CD4-positive, alpha-beta T cell (primary cell): ENCODE measurements at places on chromosomes 6 and 20.

DNA sequence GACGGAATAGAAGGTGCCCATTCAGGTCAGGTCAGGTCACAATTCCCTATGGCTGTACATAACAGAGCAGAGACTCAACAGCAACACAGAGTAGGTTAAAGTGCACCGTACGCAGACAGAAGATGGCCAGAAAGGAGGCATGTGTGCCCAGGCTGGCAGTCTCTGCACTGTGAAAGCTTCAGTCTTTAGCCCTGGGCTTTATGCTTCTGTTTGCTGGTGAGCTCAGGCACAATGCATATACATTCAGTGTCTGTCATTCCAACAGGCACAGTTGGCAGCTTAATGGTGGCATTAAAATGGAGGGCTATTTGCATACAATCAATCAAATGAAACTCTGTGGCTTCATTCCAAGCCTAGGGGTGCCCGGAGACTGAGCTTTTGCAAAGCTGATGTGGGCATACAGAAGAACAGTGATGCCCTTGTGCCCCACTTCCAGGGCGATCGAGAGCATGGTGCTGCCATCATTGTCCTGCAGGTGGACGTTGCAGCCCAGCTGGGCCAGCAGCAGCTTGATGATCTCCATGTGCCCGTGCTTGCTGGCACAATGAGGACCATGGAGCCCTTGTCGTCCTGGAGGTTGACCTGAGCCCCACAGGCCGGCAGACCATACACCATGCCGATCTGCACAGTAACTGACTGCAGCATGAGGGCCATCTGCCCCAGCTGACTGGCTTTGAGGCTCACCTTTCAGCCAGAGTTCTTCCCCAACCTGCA, 22.4 kb downstream of the TRMT6 start:
- no peak overlapping the region for H3K4me3 ChIP-seq
- no peak overlapping the region for H3K27ac ChIP-seq
- no peaks in the 10 kb centered on the region for H3K27me3 ChIP-seq
- no peaks in the 10 kb centered on the region for H3K4me1 ChIP-seq
- no peak for DNase-seq

DNA sequence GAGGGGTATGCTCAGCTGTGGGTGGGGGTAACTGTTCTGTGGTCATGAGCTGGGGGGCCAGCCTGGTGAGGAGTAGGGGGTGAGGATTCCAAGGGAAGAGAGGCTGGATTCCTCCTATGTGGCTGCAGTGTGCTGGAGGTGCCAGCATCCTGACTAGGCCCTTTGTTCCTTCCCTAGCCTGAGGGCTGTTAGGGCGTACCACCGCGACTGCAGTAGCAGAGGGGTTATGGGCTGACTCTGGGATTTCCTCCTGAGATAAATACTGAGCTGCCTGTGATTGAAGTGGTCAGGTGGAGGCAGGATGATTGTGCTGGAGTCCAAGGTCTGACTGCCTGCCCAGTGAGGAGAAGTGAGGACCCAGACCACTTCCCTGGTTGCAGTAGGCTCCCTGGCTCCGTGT, 205.3 kb downstream of the ADGRG6 start:
- no peak overlapping the region for H3K4me3 ChIP-seq
- no peaks in the 10 kb centered on the region for H3K4me1 ChIP-seq

DNA sequence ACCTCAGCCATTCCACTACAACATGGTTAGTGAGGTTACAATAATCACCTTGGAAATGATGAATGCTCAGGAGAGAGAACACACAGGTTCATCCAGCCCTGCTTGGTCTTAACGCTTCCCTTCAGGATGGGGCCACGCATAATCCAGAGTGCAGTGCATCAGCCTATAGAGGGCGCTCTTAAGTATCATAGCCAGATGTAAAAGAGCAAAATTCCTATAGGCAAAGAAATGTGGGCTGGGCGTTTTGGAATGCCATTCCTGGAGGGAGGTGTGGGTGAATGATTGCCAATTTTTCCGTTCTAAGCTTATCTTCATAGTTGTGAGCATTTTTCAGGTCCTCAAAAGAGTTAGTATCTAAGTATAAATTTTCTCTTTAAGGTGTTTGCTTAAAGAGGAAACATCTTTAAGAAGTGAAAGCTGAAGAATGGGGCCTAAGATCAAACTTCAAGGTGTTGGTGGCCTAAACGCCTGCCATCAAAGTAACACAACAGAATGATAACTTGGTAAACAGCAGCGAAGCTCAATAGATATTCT, 1.8 kb downstream of the RIPOR2 start:
- H3K4me3 ChIP-seq = peak overlapping the region; percentile 89
- peaks cover 38% of the 10 kb centered on the region for H3K4me1 ChIP-seq
- peaks cover 44% of the 10 kb centered on the region for H3K36me3 ChIP-seq
- H3K27me3 ChIP-seq = no peaks in the 10 kb centered on the region

DNA sequence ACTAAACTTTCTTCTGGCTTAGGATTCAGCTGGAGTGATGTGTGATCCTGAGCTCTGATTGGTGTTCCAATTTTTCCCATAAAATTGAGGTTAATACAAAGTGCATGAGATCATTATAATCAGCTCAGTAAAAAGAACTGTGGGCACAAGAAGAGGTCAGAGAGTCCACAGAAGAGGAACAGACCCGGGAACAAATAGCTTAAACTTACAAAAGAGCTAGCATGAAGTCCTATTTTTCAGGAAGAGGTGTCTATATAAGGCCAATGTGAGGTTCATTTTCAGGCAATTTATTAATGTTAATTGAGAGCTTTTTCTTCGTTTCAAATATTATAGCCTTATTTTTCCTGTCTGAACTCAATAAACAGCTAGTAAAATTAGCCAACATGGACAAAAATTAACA, 26.9 kb upstream of the STX11 start:
- H3K27me3 ChIP-seq = no peaks in the 10 kb centered on the region
- no peak overlapping the region for H3K27ac ChIP-seq
- H3K4me1 ChIP-seq = no peaks in the 10 kb centered on the region
- H3K4me3 ChIP-seq = no peak overlapping the region
- H3K36me3 ChIP-seq = no peaks in the 10 kb centered on the region

GRCh38 chr20:62832951-62833391, 16.1 kb downstream of the COL9A3 start:
- no peak for DNase-seq
- H3K36me3 ChIP-seq = no peaks in the 10 kb centered on the region
- no peaks in the 10 kb centered on the region for H3K27me3 ChIP-seq

DNA sequence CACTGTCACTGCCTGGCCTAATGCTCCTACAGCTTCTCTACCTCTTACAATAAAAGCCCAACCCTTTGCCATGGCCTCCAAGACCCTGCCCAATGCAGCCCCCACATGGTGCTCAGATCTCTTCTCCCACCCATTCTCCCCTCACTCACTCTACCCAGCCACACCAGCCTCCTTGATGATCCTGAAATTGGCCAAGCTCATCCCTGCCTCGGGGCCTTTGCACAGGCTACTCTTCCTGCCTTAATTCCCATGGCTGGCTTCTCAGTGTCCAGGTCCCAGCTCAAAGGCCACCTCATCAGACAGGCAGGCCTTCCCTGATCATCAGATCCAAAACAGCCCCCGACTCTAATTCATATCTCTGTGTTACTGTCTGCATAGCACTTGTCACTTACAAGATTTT, 25.6 kb downstream of the PREX1 start:
- no peaks in the 10 kb centered on the region for H3K27me3 ChIP-seq
- no peak for DNase-seq
- peaks cover 26% of the 10 kb centered on the region for H3K36me3 ChIP-seq
- H3K4me3 ChIP-seq = no peak overlapping the region
- H3K4me1 ChIP-seq = peaks cover 94% of the 10 kb centered on the region

DNA sequence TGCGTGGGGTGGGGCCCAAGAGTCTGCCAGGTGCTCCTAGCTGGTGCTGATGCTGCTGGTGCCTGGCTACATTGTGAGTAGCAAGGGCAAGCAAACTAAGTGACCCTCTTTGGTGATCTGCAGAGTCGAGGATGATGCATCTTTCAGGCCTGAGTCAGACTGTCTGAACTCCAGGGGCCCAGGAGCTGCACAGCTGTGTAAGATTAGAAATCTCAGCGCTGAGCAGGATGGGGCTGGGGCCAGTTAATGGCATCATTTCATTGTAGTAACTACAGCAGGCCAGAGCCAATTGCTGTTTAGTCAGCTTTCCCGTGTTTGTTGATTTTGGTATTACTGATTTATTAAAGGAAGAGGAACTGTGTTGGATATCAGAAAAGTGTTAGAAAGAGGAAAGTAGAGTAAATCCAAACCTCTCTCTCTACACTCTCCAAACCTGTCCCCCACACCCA, 365.2 kb downstream of the PAX1 start:
- no peak overlapping the region for H3K4me3 ChIP-seq
- H3K27me3 ChIP-seq = no peaks in the 10 kb centered on the region
- no peaks in the 10 kb centered on the region for H3K4me1 ChIP-seq
- no peaks in the 10 kb centered on the region for H3K36me3 ChIP-seq
- no peak for DNase-seq
- no peak overlapping the region for H3K27ac ChIP-seq

DNA sequence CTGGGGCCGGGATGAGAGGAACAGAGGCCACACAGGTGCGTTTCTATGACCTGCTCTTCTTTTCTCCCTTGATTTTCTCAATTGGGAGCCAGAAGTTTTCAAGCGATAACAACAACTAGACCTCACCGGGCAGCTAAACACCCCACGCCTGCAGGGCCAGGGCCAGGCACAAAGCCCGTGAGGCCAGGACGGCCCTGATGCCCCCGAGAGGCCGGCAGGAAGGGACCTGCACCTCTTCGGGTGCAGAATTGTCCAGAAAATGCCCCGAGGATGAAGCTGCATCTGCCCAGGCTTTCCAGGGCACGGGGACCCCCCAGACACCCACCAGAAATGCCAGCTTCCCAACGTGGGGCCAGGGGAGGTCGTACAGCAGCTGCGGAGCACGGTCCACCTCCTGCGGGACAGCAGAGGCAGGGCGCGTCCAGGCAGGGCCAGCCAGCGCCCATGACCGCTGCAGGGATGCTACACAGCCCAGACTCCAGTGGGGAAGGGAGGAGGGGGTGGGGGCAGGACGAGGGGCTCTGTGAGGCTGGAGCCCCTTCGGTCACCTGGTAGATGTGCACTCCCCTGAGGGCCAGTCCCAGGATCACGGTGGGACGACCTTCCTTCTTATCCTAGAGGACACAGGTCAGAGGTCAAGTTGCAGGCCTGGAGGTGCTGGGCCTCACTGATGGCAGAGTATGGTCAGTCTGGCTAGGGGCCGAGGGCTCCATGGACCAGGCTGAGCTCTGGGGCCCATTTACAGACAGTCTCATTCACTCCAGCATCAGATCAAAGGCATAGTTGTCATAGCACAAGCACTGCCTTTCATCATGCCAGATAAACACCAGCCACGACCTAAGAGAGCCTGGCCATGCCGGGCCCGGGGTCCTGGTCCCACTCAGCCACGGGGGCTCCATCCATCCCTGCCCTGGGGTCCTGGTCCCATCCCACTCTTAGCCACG, 16.4 kb downstream of the FRMD1 start:
- H3K4me3 ChIP-seq = no peak overlapping the region
- no peaks in the 10 kb centered on the region for H3K27me3 ChIP-seq

GRCh38 chr6:126955621-126956020, 162.8 kb upstream of the RSPO3 start:
- no peak overlapping the region for H3K4me3 ChIP-seq
- no peaks in the 10 kb centered on the region for H3K4me1 ChIP-seq
- H3K27ac ChIP-seq = no peak overlapping the region
- no peak for DNase-seq

DNA sequence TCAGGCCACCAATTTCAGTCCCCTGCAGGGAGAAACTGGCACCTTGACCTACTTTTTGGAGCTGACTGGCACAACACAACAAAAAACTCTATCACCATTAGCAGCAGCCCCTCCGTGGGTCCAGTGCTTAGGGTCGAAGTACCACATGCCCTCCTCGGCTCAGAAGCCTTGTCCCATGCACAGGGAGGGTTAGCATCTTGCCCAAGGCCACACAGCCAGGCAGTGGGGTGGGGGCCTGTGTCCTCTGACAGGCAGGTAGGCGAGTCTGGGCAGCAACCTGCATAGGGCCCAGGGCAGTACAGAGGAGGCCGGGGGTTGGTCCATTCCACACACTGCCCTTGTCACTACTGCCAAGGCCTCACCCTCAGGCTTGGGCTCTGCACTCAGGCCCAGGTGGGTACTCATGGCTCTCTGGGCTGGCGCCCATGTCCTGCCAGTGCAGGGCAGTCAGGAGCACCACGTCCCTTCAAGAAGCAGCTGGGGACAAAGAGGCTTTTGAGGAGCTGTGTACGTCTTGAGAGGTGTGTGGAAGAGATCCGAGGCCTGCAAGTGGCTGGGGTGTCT, 53.6 kb downstream of the PYGB start:
- no peaks in the 10 kb centered on the region for H3K27me3 ChIP-seq
- DNase-seq = no peak
- no peak overlapping the region for H3K27ac ChIP-seq
- H3K36me3 ChIP-seq = peaks cover 18% of the 10 kb centered on the region

DNA sequence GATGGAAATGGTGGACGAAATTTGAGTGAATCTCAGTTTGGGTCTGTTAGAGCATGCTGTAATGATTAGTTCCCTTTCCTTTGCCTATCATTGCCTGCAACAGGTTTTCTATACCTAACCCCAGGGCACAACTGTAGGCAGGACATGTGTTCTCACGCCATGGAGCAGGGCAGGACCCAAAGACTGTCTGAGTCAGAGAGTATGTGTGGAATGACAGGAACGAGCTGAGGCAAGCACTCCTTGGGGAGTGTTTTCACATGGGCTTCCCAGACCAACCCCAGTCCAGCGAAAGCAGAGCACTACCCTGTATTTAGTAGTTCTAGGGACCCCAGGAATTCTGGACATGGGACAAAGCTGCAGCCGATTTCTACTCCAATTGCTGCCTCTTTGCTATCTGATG, 234.2 kb downstream of the HACE1 start:
- no peaks in the 10 kb centered on the region for H3K36me3 ChIP-seq
- H3K27ac ChIP-seq = no peak overlapping the region
- DNase-seq = no peak
- no peaks in the 10 kb centered on the region for H3K4me1 ChIP-seq
- no peaks in the 10 kb centered on the region for H3K27me3 ChIP-seq

GRCh38 chr6:74250161-74250818, 554.3 kb downstream of the CD109 start:
- H3K4me1 ChIP-seq = no peaks in the 10 kb centered on the region
- DNase-seq = no peak
- H3K27me3 ChIP-seq = no peaks in the 10 kb centered on the region
- no peak overlapping the region for H3K27ac ChIP-seq
- no peaks in the 10 kb centered on the region for H3K36me3 ChIP-seq
- no peak overlapping the region for H3K4me3 ChIP-seq

- no peak overlapping the region for H3K27ac ChIP-seq
- no peak for DNase-seq
- no peaks in the 10 kb centered on the region for H3K4me1 ChIP-seq
- H3K36me3 ChIP-seq = no peaks in the 10 kb centered on the region
- no peak overlapping the region for H3K4me3 ChIP-seq
These were observed 9.5 kb upstream of the RAMACL start for GRCh38 chr6:166595949-166596348.
